Cortex of kidney (tissue), 1 donor: ENCODE measurements at places on chromosomes 6 and 20.

- no peak for DNase-seq
These were observed 12.9 kb upstream of the C20orf144 start for GRCh38 chr20:33649201-33649681.

GRCh38 chr6:44128020-44128917, 915 bp downstream of the TMEM63B start:
- DNase-seq: no peak

- no peak for DNase-seq
These were observed 15.6 kb downstream of the CHRNA4 start for GRCh38 chr20:63345328-63346100.

DNA sequence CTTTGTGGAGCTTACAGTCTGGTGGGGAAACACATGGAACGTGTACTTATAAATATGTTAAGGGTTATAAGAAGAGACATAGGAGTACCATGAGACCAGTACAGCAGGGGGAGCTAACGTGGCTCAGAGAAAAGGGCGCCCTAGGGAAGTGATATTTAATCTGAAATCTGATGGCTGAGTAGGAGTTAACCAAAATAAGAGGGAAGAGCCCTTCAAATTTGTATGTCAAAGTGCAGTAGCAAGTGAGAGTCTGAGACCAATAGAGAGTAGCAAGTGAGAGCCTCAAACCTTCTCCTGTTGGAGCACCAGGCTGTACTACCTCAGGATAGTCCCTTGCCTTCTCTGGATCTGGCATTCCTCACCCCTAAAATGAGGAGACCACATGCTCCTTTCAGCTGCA, 6.1 kb upstream of the PKIG start:
- DNase-seq: no peak

DNA sequence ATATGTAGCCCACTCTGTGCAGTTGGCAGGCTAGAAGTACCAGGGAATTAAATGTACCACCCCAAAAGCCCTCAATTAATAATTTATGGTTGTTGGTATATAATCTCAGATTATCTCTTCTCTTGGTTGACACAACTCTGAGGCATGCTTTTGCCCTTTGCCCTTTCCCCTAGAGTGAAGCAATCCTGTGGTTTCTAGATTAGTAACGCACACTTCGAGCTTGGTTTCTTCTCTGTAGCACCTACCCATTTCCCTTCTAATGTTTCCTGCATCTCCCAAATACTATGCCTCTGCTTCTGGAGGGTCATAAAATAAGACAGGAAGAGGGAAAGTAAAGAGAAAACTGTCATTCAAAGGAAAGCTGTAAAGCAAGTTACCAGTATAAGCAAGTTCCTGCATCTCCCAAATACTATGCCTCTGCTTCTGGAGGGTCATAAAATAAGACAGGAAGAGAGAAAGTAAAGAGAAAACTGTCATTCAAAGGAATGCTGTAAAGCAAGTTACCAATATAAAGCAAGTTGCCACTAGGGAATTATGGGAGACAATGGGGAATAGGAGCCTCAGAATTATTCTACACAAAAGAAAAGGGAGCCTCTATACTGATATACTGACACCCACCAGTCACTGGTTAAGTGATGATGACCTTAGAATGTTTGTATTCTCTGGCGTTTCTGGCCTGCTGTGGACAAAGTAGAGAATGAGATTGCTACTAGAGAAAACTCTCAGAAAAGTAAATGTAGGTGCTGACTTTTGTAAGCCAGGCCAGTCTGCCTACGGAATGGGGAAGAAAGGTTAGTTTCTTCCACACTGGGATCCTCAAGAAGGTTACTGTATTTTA, 862.6 kb upstream of the MAN1A1 start:
- no peak for DNase-seq

- no peak for DNase-seq
These were observed 112.0 kb upstream of the SGK1 start for GRCh38 chr6:134429861-134430380.

- DNase-seq: no peak
These were observed 3.8 kb downstream of the INSM1 start for GRCh38 chr20:20371681-20372080.

GRCh38 chr6:36241728-36242127, 28.1 kb upstream of the PNPLA1 start:
- no peak for DNase-seq

- no peak for DNase-seq
These were observed 130.7 kb downstream of the RNASET2 start for GRCh38 chr6:166825553-166826145.
